Foreskin melanocyte (primary cell): ENCODE measurements at places on chromosomes 2 and 18.

DNA sequence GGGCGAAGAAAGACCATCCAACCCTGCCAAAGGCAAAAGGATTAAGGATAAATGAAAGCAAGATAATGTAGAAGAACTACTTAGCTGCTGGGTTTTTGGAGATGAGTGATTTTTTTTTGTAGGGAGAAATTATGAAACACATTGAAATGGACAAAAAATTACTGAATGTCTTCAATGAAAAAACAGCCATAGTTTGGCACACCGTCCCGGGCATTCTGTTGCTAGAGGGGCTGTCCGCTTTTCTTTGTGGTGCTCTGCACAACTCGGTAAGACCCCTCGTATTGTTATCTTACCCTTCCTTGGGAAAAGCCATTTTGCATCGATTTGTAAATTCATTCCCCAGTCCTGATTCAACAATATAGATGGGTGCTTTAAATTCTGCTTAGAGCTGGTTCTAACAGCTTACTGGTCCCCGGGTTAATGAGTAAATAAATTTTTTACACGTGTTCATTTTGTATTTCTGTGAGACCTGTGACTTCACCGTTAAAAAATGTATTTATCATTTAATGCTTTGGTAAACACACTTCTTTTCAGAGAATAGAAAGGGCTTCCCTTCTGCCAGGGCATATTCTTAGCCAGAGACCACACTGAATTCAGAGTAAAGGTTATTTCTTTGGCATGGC is 912 bp upstream of the LAPTM4A start:
- DNase-seq: no peak

DNA sequence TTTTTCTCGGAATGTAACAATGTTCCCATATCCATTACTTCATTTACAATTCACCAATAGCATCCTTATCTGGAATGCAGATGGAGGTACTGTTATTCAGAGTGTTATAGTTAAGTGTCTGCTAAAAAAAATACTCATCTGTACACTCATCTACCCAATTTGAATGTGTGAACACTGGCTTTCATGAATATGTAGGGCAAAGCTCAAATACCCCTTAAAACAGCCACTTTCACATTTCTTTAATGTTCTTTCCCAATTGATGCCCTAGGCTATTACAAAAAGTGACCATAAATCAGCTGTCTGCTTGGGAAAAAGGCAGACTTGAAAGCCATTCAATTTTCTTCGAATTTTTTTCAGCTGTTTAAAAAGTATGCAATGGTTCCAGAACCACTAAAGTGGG is 796.3 kb upstream of the FSHR start:
- peak; percentile 55 for DNase-seq

GRCh38 chr2:176114120-176114929 is 2.3 kb upstream of the HOXD10 start:
- no peak for DNase-seq

GRCh38 chr18:71754246-71754645 is 789.9 kb downstream of the CBLN2 start:
- DNase-seq: no peak

DNA sequence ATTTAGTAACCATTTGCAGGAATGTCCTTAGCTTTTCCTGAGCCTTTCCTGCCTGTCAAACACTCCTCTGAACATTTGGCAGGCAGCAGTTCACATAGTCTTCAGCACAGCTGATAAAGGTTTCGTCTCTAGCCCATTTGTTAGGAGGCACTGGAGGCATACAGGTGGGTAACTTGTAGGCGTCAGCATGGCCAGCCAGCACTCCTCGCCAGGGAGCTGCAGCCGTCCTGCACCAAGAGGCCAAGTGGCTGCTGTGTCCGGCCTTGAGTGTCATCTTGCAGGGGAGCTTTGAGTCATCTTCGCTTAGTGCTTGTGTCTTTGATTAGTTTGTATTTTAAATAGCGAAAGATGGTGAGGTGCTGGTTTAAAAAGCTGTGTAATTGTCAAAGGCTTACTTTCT is 120.3 kb upstream of the NFATC1 start:
- DNase-seq: no peak
